Stimulated activated CD8-positive, alpha-beta memory T cell treated with anti-CD3 and anti-CD28 coated beads, Interleukin-7, amount 100 ng/mL, for 1 hour (primary cell): ENCODE measurements at places on chromosomes 7 and 10.

DNA sequence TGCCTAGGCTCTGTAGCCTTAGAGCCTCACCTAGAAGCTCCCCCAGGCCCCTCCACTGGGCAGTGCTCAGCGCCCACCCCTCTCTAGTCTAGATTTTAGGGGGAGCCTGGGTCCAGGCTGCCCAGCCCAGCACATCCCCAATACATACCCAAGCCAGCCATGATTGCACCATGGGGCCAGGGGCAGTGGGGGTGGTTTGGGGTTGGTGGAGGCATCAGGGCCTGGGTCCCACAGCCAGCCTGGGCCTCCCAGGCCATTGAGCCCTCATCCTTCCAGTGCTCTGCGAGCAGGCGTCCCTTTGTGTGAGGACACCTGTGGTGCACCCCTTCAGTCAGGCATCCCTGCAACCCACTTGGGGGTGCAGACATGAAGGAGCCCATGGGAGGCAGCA is 76.9 kb upstream of the RET start:
- no peak for DNase-seq

DNA sequence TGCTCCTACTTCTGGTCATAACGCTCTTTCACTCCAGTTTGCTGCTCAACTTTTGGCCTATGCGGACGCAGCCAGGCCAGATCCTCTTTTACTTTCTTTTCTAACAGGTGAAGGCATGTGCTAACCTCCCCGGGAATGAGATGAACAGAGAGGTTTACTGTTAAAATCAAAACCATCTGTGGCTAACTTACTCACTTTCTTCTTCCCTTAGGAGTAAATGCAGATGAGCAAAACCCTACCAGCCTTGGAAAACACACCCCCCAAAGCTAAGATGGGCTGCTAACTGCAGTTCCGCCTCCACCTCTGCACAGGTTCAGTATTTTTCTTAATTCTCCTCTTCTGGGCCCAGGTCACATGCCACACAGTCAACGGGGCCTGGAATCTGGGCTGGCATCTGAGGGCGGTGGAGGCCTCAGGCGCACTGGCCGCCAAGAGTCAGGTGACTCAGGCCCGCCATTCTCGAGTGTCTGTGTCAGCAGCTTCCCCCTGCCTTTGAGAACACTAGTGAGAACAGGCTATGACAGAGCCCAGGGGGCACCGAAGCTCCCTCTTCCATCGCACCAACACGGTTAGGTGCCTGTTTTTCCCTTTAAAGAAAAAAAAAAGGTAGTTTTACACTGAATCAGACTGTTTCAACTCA is 11.1 kb downstream of the FAM53B start:
- DNase-seq, result no peak

- DNase-seq, result no peak
Measured at GRCh38 chr10:110898391-110898790, 20.6 kb downstream of the BBIP1 start.

DNA sequence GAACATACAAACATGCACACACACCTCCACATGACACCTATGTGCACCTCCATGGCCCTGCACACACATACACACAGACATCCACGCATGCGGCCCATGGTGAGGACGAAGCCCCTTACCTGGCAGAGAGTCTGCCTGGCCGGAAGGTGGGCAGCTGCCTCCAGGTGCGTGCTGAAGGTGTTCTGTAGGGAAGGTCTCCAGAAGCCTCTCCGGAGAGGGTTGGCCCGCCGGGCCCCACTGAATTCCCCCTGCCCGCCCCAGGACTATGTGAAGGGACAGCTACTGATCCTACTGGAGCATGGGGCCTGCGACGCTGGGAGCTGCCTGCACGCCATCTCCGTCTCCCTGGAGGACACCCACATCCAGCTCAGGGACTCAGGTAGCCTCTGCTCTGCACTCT is 8.5 kb upstream of the ZNF467 start:
- DNase-seq, result no peak

DNA sequence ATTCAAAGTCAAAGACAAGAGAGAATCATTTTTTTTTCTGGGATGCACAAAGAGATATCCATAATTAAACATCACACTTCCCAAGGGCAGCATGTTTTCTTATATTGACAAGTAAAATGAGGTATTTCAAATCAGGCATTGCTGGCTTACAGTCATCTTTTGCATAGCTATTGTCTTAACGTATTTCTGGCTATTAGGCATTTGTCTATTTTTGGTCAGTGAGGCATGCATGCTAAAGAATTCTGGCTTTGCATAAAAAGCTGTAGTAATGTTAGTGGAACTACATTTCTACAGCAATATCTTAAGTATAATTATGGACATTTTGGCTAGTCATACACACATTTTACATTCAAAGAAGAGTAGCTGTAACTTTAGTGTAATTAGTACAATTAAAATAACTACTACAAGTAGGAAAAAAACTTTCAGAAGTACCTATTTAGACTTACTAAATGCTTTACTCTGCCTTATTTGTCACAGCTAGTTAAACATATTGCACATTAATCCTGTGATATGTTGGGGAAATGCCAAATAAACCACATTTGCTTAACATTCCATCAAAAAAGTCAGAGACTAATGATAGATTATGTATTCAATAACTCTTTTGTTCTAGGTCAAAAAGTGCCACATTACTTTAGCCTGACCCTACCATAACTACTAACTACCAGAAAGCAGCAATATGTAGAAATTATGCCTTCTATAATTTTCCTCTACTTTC is 76.4 kb downstream of the RELN start:
- DNase-seq, result no peak

DNA sequence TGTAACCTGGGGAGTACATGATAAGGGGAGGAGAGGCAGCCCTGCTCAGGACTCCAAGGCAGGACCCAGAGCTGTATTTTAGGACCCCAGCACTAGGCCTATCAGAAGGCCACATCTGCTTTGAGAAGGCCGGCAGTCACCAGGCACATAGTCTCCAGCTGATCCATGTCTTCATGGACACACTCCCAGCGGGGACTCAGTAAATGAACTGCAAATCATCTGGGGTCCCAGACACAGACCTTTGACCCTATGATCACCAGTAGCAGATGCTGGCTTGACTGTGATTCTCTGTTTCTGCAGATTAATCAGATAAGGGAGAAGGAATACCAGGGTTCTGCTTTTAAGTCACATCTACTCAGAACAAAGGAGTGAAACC is 341.4 kb upstream of the PODXL start:
- DNase-seq, result no peak
